ENCODE measurements at places on chromosomes 16 and 17. TPM values are rescaled to one million over a fixed set of nuclear protein-coding genes. Genes with fewer than 3 reads are reported as not detected.

STH gene
- not detected for total RNA-seq

- H3K27me3 ChIP-seq, result no peaks in the 10 kb centered on the region
- no peaks in the 10 kb centered on the region for H3K36me3 ChIP-seq
- DNase-seq, result peak; percentile 30
- H3K4me1 ChIP-seq, result peaks cover 7% of the 10 kb centered on the region
- H3K4me3 ChIP-seq, result no peak overlapping the region
These were observed 5.4 kb upstream of the CRYBA1 start for GRCh38 chr17:29240968-29241963.

TERB1 gene
- not detected for total RNA-seq

TUBG1 gene
- total RNA-seq, result 79.5 TPM

DNA sequence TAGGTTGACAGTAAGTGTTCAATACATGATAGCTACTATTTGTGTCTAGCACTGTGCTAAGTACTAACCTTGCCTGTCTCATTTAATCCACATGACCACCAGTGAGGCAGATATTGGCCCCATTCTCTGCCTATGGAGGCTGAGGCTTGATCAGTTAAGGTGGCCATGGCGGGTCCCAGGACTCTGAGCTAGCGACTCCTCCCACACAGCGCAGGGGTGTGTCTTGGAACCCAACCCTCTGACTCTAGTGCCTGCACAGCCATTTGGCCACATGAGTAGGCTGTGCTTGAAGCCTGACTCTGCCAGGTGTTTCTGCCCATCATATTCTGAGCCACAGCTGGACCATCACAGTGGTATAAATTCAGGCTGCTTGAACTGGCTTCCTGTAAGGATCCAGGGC lies 6.4 kb downstream of the NHERF1 start:
- H3K4me3 ChIP-seq, result no peak overlapping the region
- H3K36me3 ChIP-seq, result peaks cover 48% of the 10 kb centered on the region
- H3K27me3 ChIP-seq, result no peaks in the 10 kb centered on the region
- peaks cover 75% of the 10 kb centered on the region for H3K4me1 ChIP-seq

NLRC3 gene
- 17.9 TPM for total RNA-seq

TMEM238L gene
- not detected for total RNA-seq

GRCh38 chr17:16491131-16491702 lies 776 bp downstream of the LRRC75A start:
- H3K4me1 ChIP-seq, result peaks cover 13% of the 10 kb centered on the region
- peak overlapping the region; percentile 70 for H3K4me3 ChIP-seq
- DNase-seq, result peak; percentile 53
- no peak overlapping the region for H3K27ac ChIP-seq
- no peaks in the 10 kb centered on the region for H3K36me3 ChIP-seq
- H3K27me3 ChIP-seq, result peaks cover 4% of the 10 kb centered on the region

SPNS2 gene
- total RNA-seq, result 1.2 TPM

CKLF gene
- total RNA-seq, result 99.0 TPM

GP1BA gene
- total RNA-seq, result not detected

GRCh38 chr17:77802811-77803220 lies 155.7 kb upstream of the TNRC6C start:
- H3K4me3 ChIP-seq, result no peak overlapping the region
- H3K27me3 ChIP-seq, result peaks cover 3% of the 10 kb centered on the region

- no peak for DNase-seq
- no peaks in the 10 kb centered on the region for H3K4me1 ChIP-seq
- H3K36me3 ChIP-seq, result no peaks in the 10 kb centered on the region
- no peak overlapping the region for H3K27ac ChIP-seq
- no peak overlapping the region for H3K4me3 ChIP-seq
These were observed 533.4 kb downstream of the KCNJ2 start for GRCh38 chr17:70702683-70703255.

- no peak for DNase-seq
- peaks cover 10% of the 10 kb centered on the region for H3K4me1 ChIP-seq
- H3K4me3 ChIP-seq, result no peak overlapping the region
- no peak overlapping the region for H3K27ac ChIP-seq
- H3K36me3 ChIP-seq, result no peaks in the 10 kb centered on the region
- H3K27me3 ChIP-seq, result no peaks in the 10 kb centered on the region
These were observed 131.0 kb downstream of the MRTFB start for GRCh38 chr16:14202095-14202494.

KCNG4 gene
- total RNA-seq, result not detected

DNA sequence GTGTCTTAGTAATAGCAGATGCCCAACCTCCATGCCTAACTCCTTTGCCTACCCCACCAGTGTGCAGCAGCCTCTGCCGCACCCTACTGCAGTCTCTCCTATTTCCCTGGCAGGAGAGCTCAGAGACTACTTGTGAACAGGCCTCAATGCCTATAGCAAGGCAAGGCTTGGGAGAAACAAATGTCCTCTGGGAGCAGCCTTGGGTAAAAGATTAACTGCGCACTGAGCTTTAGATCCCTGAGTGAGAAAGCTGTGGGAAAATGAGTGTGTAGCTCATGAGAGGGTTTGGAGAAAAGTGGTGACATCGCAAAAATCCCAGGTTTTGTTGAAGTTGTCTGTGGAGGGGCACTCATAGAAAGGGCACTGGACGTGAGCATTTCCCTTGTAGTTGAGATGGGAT lies 335.8 kb downstream of the WWOX start:
- no peaks in the 10 kb centered on the region for H3K4me1 ChIP-seq
- H3K27me3 ChIP-seq, result no peaks in the 10 kb centered on the region
- H3K27ac ChIP-seq, result no peak overlapping the region
- no peak for DNase-seq
- no peak overlapping the region for H3K4me3 ChIP-seq
- H3K36me3 ChIP-seq, result peaks cover 21% of the 10 kb centered on the region

TBC1D3C gene
- total RNA-seq, result not detected

MPO gene
- not detected for total RNA-seq

NME4 gene
- total RNA-seq, result 24.2 TPM

RETREG3 gene
- 28.2 TPM for total RNA-seq

DNA sequence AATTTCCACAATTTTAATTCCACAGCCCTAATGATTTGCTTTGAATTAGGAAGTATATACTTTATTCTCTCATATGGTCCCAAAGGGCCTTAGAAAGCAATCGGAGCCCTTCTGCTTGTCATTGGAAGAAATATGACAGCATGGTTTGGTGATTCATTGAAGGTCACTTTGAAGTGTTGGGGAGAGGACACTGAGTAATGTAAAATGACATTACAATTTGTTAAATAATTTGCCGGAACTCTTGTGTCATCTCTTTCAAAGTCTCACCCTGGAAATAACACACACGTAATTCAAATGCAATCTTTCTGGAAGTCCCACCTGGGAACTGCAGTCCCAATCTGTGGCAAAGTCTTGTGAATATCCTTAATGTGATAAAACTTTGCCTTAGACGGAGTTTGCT lies 59.8 kb downstream of the BMERB1 start:
- H3K27me3 ChIP-seq, result no peaks in the 10 kb centered on the region
- DNase-seq, result no peak
- no peak overlapping the region for H3K4me3 ChIP-seq
- H3K4me1 ChIP-seq, result peaks cover 48% of the 10 kb centered on the region

- H3K4me3 ChIP-seq, result no peak overlapping the region
- no peak for DNase-seq
- peaks cover 8% of the 10 kb centered on the region for H3K27me3 ChIP-seq
- H3K27ac ChIP-seq, result no peak overlapping the region
These were observed 54.0 kb downstream of the GAS7 start for GRCh38 chr17:10144456-10144855.

DNA sequence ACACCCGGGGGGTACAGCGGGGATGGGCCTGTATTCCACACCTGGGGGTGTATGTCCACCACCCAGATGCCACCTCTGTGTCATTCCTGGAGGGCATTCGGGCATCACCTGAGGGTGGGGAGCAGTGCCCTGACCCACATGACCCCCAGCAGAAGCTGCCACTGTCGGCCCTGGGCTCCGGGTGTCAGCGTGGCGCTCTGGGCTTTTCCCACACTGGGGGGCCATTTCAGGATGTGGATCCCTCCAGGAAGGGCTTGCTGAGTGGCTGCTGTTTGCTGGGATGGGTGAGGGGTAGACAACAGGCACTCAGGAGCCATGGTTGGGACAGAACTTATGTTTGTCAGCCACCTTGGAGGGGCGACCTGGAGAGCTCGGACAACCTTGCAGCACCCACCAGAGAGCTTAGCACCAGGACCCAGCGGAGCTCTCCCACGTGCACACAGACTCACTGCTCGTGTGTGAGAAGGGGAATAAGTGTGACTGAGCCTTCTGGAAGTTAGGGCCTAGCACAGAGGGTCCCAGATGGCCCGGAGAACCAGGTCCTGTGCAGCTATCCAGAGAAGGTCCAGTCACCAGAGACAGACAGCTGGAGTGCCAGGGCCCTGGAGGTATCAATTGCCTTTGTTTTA lies 102.7 kb downstream of the METRNL start:
- H3K4me3 ChIP-seq, result no peak overlapping the region
- no peaks in the 10 kb centered on the region for H3K36me3 ChIP-seq
- H3K27me3 ChIP-seq, result no peaks in the 10 kb centered on the region
- no peaks in the 10 kb centered on the region for H3K4me1 ChIP-seq

KRTAP3-1 gene
- not detected for total RNA-seq

GRCh38 chr16:30692396-30693064 lies 6.4 kb upstream of the SRCAP start:
- peaks cover 22% of the 10 kb centered on the region for H3K4me1 ChIP-seq
- no peaks in the 10 kb centered on the region for H3K27me3 ChIP-seq
- H3K36me3 ChIP-seq, result no peaks in the 10 kb centered on the region
- no peak for DNase-seq
- H3K27ac ChIP-seq, result no peak overlapping the region
- no peak overlapping the region for H3K4me3 ChIP-seq

DNA sequence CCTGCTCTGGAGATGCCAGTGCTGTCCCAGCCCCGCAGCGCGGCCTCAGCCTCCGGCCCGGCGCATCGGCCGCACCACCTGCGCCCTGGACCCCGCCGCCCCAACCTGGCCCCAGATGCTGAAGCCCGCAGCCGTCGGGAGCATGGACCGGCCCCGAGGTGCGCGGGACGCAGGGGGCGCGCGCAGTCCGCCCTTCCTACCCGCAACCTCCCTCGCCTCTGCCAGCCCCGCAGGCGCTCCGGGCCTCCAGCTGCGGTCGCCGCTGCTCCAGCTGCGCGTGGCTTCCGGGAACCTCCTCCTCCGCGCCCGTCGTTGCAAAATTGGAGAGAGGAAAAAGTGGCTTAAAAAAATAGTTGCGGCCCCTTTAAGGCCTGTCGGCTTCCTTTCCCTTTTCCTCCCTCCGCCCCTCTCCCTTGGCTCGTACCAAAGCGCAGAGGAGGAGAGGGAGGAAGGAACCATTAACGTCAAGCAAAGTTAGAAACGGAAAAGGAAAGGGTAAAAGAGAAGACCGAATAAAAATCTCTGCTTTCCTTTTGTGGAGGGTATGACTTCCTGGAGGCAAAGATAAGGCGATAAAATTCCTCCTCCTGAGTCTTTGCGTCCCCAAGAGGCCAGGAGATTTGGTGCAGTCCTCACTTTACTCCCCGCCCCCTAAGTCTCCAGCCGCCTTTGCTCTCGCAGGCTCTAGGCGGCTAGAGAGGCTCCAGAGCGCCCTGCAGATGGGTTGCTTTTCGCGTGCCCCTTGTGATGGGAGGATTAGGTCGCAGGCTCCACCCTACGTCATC lies at the start of gene CDIPT:
TSS of gene CDIPT (minus strand) at position 343 of the 785 bp plus-strand sequence. CDS start 369 bp downstream, outside the sequence.
- DNase-seq, result peak; percentile 96
- H3K27ac ChIP-seq, result peak within 1 kb of the TSS; percentile 97
- no peaks in the 10 kb centered on the region for H3K27me3 ChIP-seq
- peaks cover 23% of the 10 kb centered on the region for H3K36me3 ChIP-seq
- H3K4me1 ChIP-seq, result peaks cover 18% of the 10 kb centered on the region

MEIOB gene
- total RNA-seq, result 0.40 TPM

- DNase-seq, result no peak
- H3K4me3 ChIP-seq, result no peak overlapping the region
- peaks cover 15% of the 10 kb centered on the region for H3K36me3 ChIP-seq
- no peaks in the 10 kb centered on the region for H3K27me3 ChIP-seq
- no peak overlapping the region for H3K27ac ChIP-seq
- H3K4me1 ChIP-seq, result peaks cover 2% of the 10 kb centered on the region
These were observed 110.4 kb downstream of the MAP2K6 start for GRCh38 chr17:69524854-69525253.

- H3K4me3 ChIP-seq, result no peak overlapping the region
- H3K27me3 ChIP-seq, result peaks cover 10% of the 10 kb centered on the region
- H3K36me3 ChIP-seq, result no peaks in the 10 kb centered on the region
- DNase-seq, result peak; percentile 4
These were observed 53.0 kb upstream of the GAS7 start for GRCh38 chr17:10251212-10251948.

AGRP gene
- not detected for total RNA-seq

DNA sequence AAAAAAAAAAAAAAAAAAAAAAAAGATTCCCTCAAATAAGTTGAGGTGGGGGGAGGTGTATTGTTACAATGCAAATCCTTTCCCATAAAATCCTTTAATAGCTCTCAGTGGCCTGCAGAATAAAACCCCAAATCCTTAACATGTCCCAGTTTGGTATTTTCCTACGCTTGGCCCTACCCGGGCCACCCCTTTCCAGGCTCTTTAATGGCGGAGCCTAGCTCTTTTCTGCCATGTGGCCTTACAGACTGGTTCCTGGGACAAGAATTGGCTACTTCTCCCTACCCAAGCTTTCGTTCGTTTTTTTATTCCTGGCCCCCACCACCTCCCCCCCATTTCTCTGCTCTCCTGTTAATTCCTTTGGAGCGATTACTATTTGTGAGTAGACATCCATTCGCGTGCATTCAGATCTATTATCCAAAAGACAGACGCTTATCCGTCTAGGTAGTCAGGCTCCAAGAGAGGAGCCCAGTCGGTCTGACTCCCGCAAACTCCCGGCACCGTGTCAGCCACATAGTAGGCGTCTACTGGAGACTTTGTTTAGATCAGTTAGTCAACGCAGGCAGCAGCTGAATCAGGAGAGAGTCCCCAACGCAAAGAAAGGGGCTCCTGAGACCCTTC lies 813 bp upstream of the THAP11 start:
- no peaks in the 10 kb centered on the region for H3K27me3 ChIP-seq
- H3K4me3 ChIP-seq, result peak overlapping the region; percentile 97
- no peak for DNase-seq
- H3K4me1 ChIP-seq, result peaks cover 28% of the 10 kb centered on the region
- peak overlapping the region; percentile 96 for H3K27ac ChIP-seq

RPS6KB1 gene
- 39.9 TPM for total RNA-seq

TPSG1 gene
- not detected for total RNA-seq

PRKCB gene
- total RNA-seq, result 101 TPM

- no peak overlapping the region for H3K4me3 ChIP-seq
- no peak for DNase-seq
- no peaks in the 10 kb centered on the region for H3K36me3 ChIP-seq
- no peaks in the 10 kb centered on the region for H3K4me1 ChIP-seq
These were observed 171.9 kb downstream of the IRX5 start for GRCh38 chr16:55102531-55102930.

IFT20 gene
- total RNA-seq, result 16.7 TPM

KRTAP2-3 gene
- total RNA-seq, result not detected

GRCh38 chr16:66751992-66752322 lies 548 bp upstream of the DYNC1LI2 start:
- H3K27me3 ChIP-seq, result peaks cover 5% of the 10 kb centered on the region
- H3K36me3 ChIP-seq, result peaks cover 15% of the 10 kb centered on the region
- DNase-seq, result no peak
- peak overlapping the region; percentile 78 for H3K27ac ChIP-seq

DNA sequence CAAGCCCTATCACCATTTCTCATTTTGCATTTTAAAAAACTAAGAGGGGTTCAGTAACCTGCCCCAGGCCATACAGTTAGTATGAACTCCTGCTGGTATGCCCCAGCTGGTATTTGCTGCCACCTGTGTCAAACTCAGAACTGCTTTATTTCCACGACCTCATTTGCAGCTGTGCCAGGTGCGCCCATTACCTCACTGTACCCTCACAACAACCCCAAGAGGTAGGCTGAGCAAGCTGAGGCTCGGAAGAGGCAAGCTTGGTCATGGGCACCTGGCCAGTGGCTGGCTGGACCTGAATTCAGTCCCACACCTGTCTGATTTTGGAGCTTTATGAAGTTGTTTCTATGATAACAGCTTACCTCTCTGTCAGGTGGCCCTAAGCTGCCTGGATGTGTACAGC lies 7.6 kb downstream of the EPN2 start:
- H3K36me3 ChIP-seq, result no peaks in the 10 kb centered on the region
- H3K4me1 ChIP-seq, result no peaks in the 10 kb centered on the region
- no peak overlapping the region for H3K27ac ChIP-seq
- H3K4me3 ChIP-seq, result no peak overlapping the region
- no peak for DNase-seq

ATP2A3 gene
- 117 TPM for total RNA-seq
